ENCODE measurements at places on chromosomes 2 and 18. TPM values are rescaled to one million over a fixed set of nuclear protein-coding genes. Genes with fewer than 3 reads are reported as not detected.

Gene UGT1A4
- total RNA-seq: not detected

Gene FAM161A
- total RNA-seq: 9.5 TPM

Gene PSTPIP2
- total RNA-seq: not detected

Gene DYSF
- total RNA-seq: not detected

DNA sequence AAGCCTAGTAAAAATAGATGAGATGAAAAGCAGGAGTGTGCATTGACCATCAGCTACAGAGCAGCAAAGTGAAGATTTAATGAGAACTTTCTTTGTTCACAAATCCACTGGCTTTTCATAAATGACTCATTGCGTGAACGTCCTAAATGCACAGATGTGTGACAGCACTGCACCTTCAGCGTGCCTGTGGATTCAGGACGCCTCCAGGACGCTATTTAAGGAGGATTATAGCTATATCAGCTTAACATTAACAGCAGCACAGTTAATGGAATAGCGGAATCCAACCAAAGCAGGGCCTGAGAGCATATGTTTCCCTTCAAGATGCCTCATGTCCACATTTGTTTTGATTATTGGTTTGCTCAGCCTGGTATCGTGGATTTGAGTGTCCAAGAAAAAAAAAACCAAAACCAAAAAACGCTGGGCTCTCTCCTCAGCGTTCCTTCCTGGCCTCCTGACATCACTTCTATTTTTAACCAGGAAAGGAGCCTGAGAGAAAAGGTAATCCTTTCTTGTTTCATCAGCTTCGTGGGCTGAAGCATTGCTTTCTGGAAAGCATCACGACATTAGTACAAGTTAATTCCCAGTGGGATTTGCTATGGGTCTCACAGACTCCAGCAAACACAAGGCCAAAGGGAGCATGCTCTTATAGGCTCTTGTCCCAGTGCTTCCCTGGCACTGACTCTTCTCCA, 447.0 kb upstream of the SMIM21 start:
- H3K4me3 ChIP-seq: no peak overlapping the region
- H3K27ac ChIP-seq: no peak overlapping the region
- no peaks in the 10 kb centered on the region for H3K36me3 ChIP-seq
- H3K27me3 ChIP-seq: no peaks in the 10 kb centered on the region

- H3K4me3 ChIP-seq: no peak overlapping the region
- no peak overlapping the region for H3K27ac ChIP-seq
- no peaks in the 10 kb centered on the region for H3K27me3 ChIP-seq
- H3K4me1 ChIP-seq: no peaks in the 10 kb centered on the region
- DNase-seq: no peak
These were observed 57.0 kb upstream of the KCNG2 start for GRCh38 chr18:79740521-79741361.

GRCh38 chr18:12744103-12744502, 41.3 kb downstream of the PSMG2 start:
- H3K4me3 ChIP-seq: no peak overlapping the region
- peaks cover 6% of the 10 kb centered on the region for H3K4me1 ChIP-seq
- DNase-seq: peak; percentile 81
- H3K27me3 ChIP-seq: no peaks in the 10 kb centered on the region
- no peak overlapping the region for H3K27ac ChIP-seq
- no peaks in the 10 kb centered on the region for H3K36me3 ChIP-seq

GRCh38 chr2:239546541-239546940, 145.7 kb upstream of the HDAC4 start:
- no peak overlapping the region for H3K4me3 ChIP-seq
- no peak overlapping the region for H3K27ac ChIP-seq
- DNase-seq: no peak
- no peaks in the 10 kb centered on the region for H3K4me1 ChIP-seq
- no peaks in the 10 kb centered on the region for H3K36me3 ChIP-seq

GRCh38 chr18:35245719-35246317, 5.0 kb downstream of the ZNF397 start:
- H3K36me3 ChIP-seq: peaks cover 88% of the 10 kb centered on the region
- no peak for DNase-seq
- H3K4me3 ChIP-seq: no peak overlapping the region
